ENCODE measurements at places on chromosomes 7 and 10.

GRCh38 chr10:116183733-116184511 is 89.1 kb downstream of the GFRA1 start:
- DNase-seq = no peak

GRCh38 chr10:77185696-77186095 is 451.9 kb downstream of the KCNMA1 start:
- no peak for DNase-seq

DNA sequence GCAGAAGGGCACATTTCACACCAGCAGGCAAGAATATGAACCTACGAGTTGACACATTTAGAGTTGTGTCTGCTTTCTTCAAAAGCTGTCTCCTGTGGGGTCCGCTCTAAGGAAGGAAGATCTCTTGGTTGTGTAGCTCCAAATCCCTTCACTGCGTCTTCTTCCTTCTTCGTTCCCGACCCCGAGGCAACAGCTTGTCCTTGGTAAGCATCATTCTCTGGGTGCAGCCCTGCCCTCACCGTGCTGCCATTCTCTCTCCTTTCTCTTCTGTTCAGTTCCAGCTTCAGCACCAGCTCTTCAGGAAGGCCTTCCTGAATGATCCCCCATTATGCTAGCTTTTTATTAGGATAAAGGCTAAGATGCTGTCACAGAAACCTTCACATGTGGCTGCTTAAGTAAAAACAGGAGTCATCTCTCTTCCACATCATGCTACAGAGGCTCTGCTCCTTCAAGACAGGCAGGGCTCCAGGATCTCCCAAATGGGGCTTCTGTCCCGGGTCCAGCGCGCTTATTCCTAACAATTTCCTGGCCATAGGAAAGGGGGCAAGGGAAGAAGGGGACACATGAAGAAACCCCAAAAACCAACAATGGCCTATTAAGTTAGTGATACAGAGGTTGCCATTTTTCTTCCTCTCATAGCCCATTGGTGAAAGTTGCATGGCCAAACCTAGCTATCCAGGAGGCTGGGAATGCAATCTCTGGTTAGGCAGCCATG is 52.2 kb upstream of the SHH start:
- no peak for DNase-seq

DNA sequence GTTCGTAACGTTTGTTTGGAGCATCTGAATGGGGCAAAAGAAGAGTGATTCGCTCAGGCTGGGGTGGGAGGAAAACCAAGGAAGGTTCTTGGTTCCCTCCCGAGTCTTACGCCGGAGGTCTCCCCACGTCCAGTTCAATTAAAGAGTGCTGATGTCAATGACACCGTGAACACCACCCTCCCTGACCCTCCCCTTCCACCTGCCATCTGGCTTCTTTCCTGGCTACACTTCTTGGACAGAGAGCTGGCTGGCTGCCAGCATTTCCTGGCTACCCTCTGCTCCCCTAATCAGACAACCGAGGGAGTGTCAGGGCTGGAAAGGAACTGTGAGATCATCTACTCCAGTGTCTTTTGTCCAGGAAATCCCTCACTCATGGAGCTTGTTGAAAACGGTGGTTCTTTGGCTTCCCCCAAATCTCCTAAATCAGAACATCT is 24.1 kb upstream of the FFAR4 start:
- no peak for DNase-seq

DNA sequence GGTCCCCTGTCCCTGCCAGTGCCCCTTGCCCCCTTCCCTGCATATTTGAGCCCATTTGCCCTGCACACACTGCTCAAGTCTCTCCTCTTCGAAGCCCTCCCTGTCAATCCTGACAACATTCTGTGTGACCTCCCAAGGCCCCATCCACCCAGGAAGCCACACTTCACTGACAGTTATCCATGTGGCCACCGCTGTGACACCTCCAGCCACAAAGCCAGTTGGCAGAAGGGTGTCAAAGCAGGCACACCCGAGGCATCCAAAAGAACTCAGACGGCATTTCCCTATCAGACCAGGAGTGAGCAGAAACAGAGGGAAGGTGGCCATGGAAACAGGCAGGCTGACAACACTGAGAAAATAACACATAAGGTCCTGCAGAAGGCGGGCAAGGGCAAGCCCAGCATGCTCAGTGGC is 4.6 kb downstream of the POLM start:
- DNase-seq = no peak

- DNase-seq = no peak
Measured at GRCh38 chr7:16590424-16590823, 55.1 kb downstream of the ANKMY2 start.

- no peak for DNase-seq
Measured at GRCh38 chr7:84196084-84196503, 1.5 kb upstream of the SEMA3A start.

- no peak for DNase-seq
Measured at GRCh38 chr10:127715782-127716378, 21.1 kb upstream of the FOXI2 start.

DNA sequence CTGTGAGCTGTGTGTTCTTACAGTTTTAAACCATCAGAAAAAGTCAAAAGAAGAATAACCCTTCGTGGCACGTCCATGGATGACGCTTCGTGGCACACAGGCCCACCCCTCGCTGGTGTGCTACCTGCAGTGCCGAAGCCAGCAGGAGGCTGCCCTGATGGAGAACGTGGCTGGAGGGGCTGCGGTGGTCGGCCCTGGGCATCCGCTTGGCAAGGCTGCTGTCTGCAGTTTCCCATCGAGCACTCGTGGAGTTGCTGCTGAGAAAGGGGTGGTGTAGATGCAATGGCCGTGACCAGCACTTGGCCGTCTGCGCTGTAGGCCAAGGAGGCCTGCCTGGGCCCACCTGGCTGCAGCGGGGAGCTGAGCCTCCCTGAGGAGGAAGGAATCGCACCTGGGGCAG is 3.2 kb upstream of the ADGRA1 start:
- DNase-seq = no peak

- no peak for DNase-seq
Measured at GRCh38 chr10:88253-88652, 39.2 kb upstream of the TUBB8 start.

DNA sequence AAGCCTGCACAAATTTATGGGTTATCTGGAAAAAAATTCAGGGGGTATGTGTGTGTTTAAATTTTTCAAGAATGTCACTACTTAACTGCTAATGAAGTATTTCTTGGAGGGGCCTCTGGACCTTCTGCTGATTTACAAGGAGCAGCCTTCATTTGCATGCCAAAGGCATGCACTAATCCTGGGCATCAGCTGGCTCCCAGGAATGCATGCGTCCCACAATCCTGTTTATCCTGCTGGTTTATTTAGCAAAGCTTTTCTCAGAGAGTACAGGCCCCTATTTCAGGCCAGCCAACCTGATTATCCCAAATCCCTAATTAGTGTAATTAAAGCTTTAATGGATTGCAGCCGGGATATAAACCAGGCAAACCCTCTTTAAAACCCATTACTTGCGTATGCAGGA is 170.4 kb downstream of the TAX1BP1 start:
- DNase-seq = no peak

DNA sequence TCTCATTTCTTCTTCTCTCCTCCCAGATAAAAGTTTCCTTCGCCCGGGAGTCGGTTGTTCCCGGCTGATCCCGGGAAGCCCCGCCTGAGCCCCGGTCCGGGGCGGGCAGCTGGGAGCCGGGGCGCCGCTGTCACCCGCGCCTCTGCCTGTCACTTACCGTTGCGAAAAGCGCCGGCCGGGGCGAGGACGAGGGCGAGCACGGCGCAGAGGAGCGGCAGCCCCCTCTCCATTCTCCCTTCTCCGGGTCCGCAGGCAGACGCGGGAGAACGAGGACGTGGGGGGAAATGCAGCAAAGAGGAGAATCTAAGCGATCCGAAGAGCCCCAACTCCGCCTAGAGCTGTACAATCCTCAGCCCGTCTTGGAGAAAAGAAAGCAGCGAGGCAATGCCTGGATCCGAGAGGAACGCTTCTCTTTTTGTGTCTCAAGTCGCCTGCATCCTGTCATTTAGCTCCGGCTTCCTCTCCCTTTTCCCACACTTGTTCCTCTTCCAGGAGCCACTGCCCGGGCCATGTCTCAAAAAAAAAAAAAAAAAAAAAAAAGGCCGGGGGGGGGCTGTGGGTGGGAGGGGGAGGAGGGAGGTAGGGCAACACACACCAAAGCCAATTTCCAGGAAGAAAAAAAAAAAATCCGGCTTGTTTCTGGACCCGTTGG is at the start of gene NRP1:
NRP1 (minus strand) TSS at position 515 of the 652 bp plus-strand sequence; CDS start at position 230, 285 bp downstream.
- DNase-seq = no peak

- DNase-seq = no peak
Measured at GRCh38 chr10:100114976-100115770, 33.5 kb upstream of the CPN1 start.

- no peak for DNase-seq
Measured at GRCh38 chr10:103869336-103869735, 14.0 kb upstream of the SH3PXD2A start.

DNA sequence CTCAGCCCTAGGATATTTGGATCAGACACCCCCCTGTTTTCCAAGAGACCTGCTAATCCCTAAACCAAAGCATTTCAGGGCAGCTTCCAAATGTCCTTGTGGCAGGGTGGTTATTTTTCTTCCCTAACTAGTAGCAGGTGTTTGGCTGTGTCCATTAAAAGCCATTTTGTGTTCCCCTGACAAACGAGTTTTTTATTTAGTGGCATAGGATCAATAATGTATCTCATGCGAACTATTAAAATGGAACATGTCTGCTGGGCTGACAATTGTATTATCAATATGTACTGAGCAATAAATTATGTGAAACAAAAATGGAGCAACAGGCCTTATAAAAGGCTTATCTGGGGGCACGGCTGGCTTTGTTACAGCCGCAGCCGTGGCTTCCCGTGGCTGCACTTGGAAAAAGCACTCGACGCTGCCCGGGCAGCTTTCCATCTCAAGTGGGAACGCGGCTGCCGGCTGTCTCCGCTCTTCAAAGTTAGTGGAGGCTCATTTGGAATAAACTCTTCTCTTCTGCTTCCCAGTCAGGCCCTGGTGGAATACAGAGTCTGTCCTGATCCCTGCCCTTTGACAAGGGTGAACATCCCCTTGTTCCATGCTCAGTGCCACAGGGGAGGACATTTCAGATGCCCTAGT is 554.3 kb downstream of the TYW1 start:
- DNase-seq = no peak

DNA sequence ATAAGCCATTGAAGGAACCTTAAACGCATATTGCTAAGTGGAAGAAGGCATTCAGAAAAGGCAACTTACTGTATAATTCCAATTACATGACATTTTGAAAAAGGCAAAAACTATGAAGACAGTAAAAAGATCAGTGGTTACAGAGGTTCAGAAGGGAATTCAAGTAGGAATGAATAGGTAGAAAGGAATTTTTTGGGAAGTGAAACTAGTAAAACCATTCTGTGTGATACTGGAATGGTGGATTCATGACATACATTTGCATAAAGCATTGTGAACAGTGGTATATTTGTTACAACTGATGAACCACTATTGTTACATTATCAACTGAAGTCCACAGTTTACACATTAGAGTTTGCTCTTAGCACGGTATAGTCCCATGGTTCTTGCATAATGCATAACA is 114.2 kb upstream of the GPR22 start:
- no peak for DNase-seq

DNA sequence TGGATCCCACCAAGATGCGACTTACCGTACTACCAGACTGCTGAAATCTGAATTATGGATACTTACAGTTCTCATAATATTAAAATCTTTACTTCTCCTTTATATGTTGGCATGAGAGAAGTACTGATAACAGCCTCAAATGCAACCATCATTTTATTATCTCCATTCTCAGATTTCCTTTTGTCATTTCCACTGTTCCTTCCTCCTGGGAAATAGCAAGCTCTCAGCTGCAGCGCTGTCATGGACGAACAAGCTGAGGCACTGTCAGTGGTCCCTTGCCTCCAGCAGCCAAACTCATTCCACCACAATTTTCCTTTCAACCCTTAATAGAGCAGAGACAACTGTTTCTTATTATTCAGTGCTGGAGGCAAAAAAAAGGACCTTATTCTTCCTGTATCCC is 478.4 kb downstream of the ARL4A start:
- DNase-seq = no peak

GRCh38 chr7:77329466-77330168 is 86.5 kb downstream of the GSAP start:
- no peak for DNase-seq

GRCh38 chr10:93061594-93062513 is 1.3 kb downstream of the CYP26C1 start:
- DNase-seq = no peak

DNA sequence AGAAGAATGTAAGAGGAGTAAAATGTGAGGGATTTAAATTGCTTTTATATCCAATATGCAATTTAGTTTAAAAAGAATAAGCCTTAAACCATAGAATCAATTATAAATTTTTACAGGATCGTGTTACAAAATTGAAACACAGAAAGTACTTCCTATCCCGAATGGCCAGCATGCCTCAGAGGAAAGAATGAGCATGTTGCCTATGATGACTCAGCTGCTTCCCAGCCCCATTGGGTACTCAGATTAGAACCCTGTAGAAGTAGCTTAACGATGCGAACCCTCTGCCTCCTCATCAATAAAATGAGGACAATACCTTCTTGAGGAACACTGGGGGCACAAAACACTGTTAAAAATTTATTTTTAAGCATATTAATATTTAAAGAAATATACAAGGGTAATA is 113.4 kb upstream of the CDK1 start:
- DNase-seq = no peak

DNA sequence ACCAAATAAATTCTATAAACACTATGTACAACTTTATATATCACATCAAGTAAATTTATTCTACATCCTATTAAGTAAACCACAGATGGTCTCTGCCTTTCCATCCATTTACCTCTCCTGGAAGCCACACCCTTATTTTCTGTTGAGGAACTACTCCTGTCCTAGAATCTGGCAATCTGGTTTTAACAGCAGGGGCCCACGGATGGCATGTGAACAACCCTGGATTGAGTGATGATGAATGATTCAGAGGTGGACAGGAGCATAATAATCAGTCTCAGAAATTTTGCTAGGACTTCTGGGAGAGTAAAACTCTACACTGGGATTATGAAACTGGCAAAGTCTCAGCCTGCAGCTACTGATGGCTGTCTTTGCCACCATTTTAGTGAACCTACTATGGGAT is 54.1 kb downstream of the CDK6 start:
- no peak for DNase-seq

DNA sequence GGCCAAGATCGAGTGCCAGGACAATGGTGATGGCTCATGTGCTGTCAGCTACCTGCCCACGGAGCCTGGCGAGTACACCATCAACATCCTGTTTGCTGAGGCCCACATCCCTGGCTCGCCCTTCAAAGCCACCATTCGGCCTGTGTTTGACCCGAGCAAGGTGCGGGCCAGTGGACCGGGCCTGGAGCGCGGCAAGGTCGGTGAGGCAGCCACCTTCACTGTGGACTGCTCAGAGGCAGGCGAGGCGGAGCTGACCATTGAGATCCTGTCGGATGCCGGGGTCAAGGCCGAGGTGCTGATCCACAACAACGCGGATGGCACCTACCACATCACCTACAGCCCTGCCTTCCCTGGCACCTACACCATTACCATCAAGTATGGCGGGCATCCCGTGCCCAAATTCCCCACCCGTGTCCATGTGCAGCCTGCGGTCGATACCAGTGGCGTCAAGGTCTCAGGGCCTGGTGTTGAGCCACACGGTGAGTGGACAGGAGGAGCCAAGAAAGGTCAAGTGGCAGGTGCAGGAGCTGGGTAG is 14.6 kb downstream of the FLNC start:
- DNase-seq = no peak

Measured in stimulated activated CD4-positive, alpha-beta T cell treated with anti-CD3 and anti-CD28 coated beads, Interleukin-2, amount 100 ng/mL, for 24 hours (primary cell).